NK-92 treated with Interleukin-12 subunit alpha and Interleukin-12 subunit beta, amount 100 ng/mL, for 24 hours (cell line): ENCODE measurements at places on chromosomes 5 and 9.
A peak's percentile ranks its signal among the peaks of the same experiment; 100 is the strongest.

DNA sequence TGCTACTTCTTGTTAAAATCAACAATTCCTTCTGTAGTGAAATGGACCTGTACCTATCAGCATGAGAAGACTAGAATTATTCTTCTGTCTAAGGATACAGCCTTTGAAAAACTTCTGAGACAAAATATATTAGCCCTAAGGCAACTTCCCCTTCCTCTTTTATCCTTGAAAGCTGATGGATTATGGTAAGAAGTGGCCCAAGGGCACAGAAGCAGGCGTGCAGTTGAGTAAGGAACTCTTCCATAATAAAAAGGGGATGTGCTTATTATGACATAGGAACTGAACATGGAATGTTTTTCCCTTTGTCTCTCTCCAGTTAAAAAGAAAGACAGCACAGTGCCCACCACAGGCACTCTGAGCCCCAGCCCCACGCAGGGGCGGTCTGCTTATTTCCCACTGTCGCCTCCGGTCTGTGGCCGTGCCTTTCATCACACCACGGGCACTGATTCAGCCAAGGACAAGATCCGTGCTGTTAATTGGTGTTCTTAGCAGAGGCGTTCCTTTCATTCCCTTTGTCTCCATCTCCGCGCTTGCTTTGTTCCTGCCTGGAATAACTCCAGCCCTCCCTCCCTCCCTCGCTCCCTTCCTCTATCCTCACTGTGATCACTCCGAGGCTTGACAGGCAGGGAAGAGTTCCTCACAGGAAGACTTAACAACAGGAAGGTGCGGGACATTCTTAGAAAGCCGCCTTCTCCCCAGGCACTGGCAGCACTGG lies 135.9 kb upstream of the OTULINL start:
- no peak for DNase-seq

- DNase-seq = no peak
Observed at GRCh38 chr5:88116396-88116795, 152.2 kb downstream of the TMEM161B start.

DNA sequence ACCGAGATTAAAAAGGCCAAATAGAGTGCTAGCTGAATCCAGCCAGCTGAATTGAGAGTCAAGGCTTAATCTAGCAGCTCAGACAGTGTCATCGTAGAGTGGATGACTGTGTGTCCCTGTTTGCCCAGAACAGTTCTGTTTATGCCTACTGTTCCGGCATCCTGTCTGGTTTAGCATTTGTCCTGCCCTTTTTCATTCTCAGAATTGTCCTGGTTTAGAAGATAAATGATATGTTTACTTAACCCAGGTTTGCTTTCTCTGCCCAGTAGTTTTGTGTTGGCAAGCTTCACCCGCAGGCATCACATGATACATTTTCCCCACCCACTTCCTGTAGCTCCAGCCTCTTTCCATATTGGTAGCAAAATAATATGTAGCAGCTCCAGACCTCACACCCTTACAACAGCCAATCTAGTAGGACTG lies 41.3 kb upstream of the ZSWIM6 start:
- no peak for DNase-seq

DNA sequence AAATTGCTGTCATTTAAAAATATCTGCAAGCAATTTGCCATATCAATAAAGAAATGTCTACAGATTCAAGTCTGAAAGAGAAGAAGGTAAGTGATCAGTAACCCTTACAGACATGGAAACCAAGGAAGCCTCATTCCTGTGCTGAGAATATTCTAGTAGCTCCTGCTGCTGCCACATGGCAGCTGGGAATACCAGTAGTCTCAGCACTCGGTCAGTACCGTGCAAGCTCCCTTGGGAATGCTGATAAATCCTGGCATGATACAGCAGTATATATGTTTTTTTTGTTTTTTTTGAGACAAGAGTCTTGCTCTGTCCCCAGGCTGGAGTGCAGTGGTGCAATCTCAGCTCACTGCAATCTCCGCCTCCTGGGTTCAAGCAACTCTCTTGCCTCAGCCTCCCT lies 27.9 kb downstream of the NANS start:
- no peak for DNase-seq

GRCh38 chr9:99305820-99306811 lies 84.0 kb downstream of the SEC61B start:
- no peak for DNase-seq

DNA sequence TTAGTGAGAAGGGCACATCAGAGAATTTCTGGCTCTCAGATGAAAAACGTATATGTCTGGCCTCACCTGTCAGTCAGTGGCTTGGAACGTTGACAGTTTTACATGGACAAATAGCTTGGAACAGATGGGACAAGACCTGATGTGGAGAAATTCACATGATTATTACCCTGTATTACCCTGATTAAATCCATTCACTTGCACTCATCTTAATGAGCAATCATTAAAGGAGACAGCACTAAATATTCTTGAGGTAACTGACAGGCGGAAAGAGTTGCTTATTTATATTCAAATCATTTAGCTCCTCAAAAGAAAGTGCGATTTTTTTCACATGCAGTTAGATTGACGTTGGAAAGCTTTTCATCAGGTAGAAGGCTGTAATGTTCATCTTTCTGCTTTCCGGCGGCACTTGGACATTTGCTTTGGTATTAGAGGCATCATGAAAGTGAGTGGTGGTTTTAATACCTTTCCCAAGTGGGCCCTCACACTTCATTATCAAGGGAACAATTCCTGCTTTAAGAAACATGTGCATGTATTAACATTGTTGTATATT lies 11.7 kb upstream of the TAS2R1 start:
- no peak for DNase-seq

DNA sequence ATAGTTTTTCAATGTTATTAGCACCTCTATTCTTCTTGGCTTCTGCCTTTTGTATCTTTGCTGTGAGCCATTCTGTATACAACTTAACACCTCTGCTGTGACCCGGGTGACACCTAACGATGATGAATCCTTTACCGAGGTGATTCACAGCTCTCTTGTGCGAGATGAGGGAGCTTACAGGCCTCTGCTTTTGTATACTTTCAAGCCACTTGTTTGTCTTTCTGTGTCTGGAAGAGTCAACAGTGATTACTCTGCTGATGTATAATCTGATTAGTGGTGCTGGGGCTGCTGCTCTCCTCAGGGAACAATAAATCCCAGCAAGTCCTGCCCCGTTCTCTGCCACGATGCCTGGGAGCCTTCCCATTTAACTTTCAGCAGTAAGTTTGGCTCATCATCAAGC lies 442.9 kb upstream of the SGCD start:
- DNase-seq = no peak

- DNase-seq = no peak
Observed at GRCh38 chr5:146894753-146895521, 16.4 kb upstream of the PPP2R2B start.

GRCh38 chr5:175146733-175147132 lies 297.2 kb downstream of the DRD1 start:
- DNase-seq = no peak

DNA sequence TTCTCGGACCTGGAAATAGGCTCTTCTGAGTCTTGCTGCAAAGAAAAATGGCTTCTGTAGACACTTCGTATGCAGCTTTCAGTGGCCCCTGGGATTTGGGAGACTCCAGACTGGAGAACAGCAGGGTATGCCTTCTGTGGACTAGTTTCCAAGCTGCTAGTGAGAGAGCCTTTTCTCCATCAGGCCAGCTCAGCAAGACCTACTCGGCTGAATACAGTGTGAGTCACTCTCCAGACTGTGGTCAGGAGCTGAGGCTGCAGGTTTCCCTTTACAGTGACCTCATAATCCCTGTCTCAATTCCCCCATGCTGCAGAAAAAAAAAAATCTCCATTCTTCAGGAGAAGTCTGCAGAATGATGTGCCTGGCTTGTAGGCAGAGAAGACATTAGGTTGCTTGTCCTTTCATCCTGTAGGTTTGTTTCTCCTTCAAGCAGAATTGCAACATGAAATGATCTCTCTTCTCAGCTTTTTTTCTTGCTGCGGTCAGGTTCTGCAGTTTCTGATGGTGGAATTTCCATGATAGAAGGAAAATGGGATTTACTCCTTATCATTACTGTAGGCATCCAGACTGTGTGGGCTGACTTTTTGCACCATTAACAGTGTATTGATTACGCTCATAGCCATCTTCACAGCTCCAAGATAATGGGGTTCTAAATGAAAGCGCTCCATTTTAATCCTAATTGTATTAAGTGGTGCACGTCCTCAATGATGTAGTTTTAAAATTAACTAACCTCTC lies 78.3 kb upstream of the TNFSF8 start:
- DNase-seq = peak; percentile 35
